ENCODE measurements at places on chromosomes 6 and 20. TPM values are rescaled to one million over a fixed set of nuclear protein-coding genes. Genes with fewer than 3 reads are reported as not detected.

DNA sequence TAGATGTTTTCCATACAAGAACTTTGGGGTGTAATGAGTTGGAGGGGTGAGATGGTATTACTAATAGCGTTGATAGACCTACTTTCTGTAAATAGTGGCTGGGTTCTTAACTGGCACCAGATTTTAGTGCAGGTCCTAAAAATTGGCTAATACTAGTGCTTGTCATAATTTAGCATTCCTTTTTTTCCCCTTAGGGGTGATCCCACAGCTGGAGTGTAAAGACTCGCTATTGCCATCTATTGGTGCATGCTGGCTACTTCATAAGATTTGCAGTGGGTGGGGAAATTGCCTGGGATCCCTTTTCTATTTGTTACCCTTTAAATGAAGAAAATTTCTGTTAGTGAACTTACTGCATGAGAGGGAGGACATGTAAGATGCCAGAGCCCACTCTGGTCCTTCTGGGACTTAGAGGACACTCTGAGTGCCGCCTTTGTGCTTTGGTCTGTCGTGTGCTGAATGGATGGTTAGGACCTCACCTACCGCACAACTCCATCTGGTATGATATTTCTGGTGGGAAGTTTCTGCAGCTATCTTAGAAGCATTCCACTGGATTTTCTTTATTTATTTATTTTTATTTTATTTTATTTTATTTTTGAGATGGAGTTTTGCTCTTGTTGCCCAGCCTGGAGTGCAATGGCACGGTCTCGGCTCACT lies 195.5 kb downstream of the JARID2 start:
- DNase-seq: peak; percentile 34

- no peak for DNase-seq
Observed at GRCh38 chr6:106162921-106163320, 76.8 kb downstream of the PRDM1 start.

RRBP1 gene
- 73.9 TPM for total RNA-seq

GRCh38 chr6:168313431-168314011 lies 6.1 kb downstream of the DACT2 start:
- DNase-seq: no peak

DNA sequence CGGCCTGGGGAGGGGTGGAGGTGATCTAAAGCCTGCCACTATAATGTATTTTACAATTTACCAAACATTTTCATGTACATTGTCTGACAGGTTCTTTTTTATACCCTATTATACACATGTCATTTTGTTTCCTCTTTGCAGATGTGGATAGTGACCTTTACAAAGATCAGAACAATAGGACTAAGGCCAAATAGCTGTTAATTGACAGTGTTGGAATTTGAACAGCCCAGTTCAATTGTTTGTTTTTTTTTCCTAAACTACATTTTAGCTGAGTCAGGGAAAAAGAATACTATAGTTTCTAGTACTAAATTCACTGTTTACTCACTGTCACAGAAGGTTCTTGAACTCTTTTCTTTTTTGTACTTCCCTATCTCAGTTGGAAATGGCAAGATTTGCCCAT lies 40.2 kb downstream of the PGM3 start:
- DNase-seq: no peak

RBBP8NL gene
- not detected for total RNA-seq

GRCh38 chr20:10218536-10219451 lies at the start of gene SNAP25:
SNAP25 (plus strand) TSS chr20:10218830; CDS start chr20:10275492, 56,662 bp downstream.
- DNase-seq: peak; percentile 66

BCLAF1 gene
- 109 TPM for total RNA-seq

- DNase-seq: no peak
Observed at GRCh38 chr20:43183536-43184070, 6.1 kb downstream of the PTPRT start.

ME1 gene
- 86.8 TPM for total RNA-seq

- no peak for DNase-seq
Observed at GRCh38 chr6:145020543-145020942, 714.8 kb downstream of the EPM2A start.

GRCh38 chr6:107490566-107491137 lies 735 bp downstream of the SOBP start:
- DNase-seq: no peak

GRCh38 chr20:258963-259362 lies 1.4 kb downstream of the DEFB132 start:
- peak; percentile 21 for DNase-seq

GRCh38 chr6:183668-184067 lies 108.6 kb upstream of the DUSP22 start:
- DNase-seq: no peak

- no peak for DNase-seq
Observed at GRCh38 chr6:40325041-40325440, 262.1 kb downstream of the LRFN2 start.

GRCh38 chr6:140609956-140610355 lies 1235.5 kb upstream of the CITED2 start:
- no peak for DNase-seq

DNA sequence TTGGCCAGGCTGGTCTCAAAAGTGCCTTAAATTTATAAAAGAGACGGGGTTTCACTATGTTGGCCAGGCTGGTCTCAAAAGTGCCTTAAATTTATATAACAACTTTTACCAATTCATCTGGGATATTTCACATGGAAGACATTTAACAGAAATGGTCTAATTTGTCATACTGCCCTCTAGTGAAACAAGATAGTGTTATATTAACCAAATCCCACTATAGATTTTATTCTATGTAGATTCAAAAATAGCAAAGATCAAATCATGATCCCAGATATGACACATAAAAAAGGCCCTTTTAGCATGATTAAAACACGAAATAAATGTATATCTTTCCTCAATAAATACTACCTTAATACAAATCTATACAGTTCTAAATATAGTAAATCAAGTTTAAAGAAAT lies 102.8 kb upstream of the TFAP2D start:
- DNase-seq: no peak

RSPH4A gene
- total RNA-seq: 0.32 TPM

DNA sequence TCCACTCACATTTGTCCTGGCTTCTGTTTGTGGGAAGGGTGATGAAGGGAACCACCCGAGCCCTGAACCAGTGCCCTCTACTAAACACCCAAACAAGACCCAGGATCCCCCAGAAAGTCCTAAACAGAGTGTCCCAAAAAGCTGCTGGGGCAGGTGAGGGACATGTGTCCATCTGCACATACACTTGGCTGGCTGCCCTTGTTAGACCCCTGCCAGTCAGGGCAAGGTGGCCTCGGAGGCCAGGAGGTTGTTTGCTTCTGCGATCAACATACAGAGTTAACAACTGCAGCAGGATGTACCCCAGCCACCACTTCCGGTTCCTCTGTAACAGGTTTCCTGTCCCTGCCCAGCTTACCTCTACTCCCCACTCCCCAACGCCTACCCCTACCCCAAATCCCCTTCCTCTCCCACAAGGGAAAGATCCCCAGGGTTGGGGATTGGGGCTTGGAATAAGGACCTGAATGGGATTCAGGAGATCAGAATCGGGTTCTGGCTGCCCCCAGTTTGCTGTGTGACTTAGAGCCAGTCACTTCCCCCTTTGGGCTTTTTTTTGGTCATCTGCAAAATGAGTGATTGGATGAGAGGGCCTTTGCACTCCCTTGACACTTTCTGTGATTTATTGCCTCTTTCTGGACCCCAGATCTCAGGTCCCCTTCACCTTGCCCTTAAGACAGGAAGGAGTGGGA lies 13.9 kb downstream of the DEF6 start:
- no peak for DNase-seq

ADGRF5 gene
- total RNA-seq: 73.6 TPM

GRCh38 chr6:62283365-62283764 lies 2.7 kb downstream of the KHDRBS2 start:
- DNase-seq: no peak

- no peak for DNase-seq
Observed at GRCh38 chr6:107617341-107617932, 127.5 kb downstream of the SOBP start.

POLH gene
- 10.3 TPM for total RNA-seq

LPA gene
- total RNA-seq: not detected

DNA sequence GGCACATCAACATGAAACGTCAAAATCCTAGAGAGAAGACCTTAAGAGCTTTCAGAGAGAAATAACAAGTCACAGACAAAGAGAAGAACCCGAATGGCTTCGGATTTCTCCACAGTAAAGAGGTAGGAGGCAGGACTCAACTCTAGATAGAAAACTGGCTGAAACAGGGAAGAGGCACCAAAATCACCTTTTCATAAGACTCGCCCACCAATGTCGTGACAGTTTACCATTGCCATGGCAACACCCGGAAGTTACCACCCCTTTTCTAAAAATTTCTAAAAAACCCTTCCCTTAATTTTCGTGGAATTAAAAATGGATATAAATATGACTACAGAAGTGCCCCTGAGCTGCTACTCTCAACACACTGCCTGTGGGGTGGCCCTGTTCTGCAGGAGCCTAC lies 12.3 kb upstream of the DEFB121 start:
- DNase-seq: no peak

DNA sequence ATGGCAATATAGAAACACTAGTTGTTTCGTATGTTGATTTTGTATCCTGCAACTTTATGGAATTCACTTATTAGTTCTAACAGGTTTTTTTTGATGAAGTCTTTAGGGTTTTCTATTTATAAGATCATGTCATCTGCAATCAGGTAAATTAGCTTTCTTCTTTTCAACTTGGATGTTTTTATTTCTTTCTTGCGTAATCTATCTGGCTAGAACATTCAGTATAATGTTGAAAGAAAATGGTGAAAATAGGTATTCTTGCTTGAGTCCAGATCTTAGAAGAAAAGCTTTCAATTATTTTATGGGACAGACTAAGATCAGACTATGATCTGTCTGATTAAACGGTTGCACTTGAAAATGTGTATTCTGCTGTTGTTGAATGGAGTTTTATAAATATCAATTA lies 820.8 kb upstream of the ADGRB3 start:
- no peak for DNase-seq

GRCh38 chr6:39778581-39779255 lies 13.5 kb upstream of the DAAM2 start:
- DNase-seq: no peak

DNA sequence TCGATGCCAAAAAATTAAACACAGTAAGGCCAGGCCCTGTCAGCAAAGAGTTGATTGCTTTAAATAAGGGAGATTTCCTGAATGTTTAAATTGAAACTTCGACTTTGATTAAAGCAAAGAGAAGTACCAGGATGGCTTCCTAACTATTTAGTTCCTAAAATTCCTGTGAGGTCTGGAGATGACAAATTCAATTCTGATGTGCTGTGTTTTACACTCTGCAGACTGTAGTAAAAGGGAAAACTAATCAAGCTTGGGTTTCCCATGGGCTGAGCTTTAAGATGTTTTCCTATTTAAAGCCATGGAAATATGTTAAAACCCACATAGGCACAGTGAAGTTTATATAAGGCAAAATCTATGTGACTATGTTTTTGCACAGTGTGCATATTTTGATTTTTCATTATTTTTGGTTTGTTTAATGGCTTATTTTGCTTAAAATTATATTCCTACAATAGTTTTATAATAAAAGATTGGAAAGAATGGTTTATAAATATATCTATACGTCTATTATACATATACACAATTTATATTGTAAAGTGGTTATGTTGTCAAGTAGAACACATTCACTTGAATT lies 198.5 kb upstream of the EYA4 start:
- no peak for DNase-seq

DNA sequence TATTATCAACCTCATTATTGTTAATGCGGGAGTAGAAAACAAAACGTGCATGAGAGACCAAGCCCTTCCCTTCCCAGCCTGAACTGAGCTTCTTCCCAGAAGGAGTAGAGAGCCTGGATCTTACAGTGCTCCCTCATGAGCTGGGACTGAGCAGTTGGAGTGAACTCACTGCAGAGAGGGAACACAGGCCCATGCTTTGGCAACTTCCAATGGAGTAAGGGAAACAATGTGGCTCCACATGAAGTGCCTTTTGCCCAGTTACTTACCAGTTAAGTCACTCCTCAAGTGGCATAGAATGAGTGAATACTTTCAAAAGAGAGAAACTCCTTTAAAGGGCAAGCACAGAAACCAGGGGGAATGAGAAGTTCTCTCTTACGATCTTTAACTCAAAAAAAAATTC lies 12.4 kb downstream of the FHL5 start:
- no peak for DNase-seq

Data from adrenal gland (tissue), 19 donors.